Large intestine (tissue), 12 donors: ENCODE measurements at places on chromosomes 16 and 17.

- no peaks in the 10 kb centered on the region for H3K4me1 ChIP-seq
- no peaks in the 10 kb centered on the region for H3K36me3 ChIP-seq
- H3K27me3 ChIP-seq, result no peaks in the 10 kb centered on the region
- H3K27ac ChIP-seq, result no peak overlapping the region
Observed at GRCh38 chr16:77183137-77183536, 7.9 kb upstream of the MON1B start.

DNA sequence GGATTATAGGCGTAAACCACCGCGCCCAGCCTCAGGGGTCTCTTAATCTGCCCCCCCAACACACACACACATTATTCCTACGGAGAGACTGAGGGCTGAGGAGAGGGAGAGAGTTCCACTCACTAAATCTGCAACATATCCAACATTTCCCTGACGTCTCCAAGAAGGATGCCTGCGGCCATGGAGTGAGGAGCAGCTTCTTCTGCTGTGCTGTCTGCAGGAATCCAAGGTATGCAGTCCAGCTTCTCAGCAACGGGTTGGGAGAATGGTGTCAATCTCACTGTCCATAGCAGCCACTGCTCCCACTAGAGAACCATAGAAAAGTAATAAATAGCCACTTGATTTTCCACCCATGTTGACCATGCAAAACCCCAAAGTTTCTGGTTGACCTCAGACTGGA, 5.1 kb upstream of the PLXDC1 start:
- H3K27me3 ChIP-seq, result peaks cover 6% of the 10 kb centered on the region
- no peak overlapping the region for H3K27ac ChIP-seq
- H3K36me3 ChIP-seq, result no peaks in the 10 kb centered on the region
- H3K4me1 ChIP-seq, result peaks cover 5% of the 10 kb centered on the region
- no peak overlapping the region for H3K4me3 ChIP-seq
- no peak for DNase-seq

DNA sequence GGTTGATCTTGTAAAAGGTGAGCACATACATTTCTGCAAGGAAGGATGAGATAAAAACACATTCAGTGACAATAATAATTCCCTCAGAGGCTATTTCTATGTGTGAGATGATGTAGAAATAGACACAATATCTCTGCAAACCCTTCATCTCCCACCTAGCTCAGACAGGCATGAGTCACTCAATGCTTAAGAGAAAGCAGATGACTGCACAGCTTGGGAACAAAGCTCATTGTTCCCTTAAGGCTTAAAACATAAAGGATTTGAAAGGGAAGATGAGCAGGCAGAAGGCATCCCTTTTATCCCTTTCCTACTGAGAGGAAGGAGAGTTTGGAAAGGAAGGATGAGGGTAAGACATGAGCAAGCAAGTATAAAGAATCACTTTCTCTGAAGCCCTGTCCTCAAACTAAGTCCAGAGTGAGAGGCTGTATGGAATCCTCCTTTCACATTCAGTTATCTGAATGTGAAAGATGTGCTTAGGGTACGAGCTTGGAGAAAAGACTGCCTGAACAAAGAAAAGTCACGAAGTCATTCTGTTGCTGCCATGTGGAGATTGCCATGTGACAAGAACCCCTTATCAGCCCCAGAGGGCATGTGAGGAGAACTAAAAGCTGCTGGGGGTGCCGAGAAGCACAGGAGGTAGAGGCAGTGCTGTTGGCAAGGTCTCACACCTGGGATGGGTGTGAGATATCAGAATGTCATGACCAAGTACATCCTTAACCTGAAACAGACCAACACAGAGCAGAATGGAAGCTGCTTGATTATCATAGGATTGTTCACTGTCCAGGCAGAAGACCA, 58.2 kb downstream of the CNTNAP4 start:
- H3K27ac ChIP-seq, result no peak overlapping the region
- DNase-seq, result no peak
- no peak overlapping the region for H3K4me3 ChIP-seq
- H3K4me1 ChIP-seq, result no peaks in the 10 kb centered on the region

- H3K27me3 ChIP-seq, result no peaks in the 10 kb centered on the region
- H3K27ac ChIP-seq, result no peak overlapping the region
- H3K36me3 ChIP-seq, result peaks cover 45% of the 10 kb centered on the region
- H3K4me1 ChIP-seq, result peaks cover 61% of the 10 kb centered on the region
- H3K4me3 ChIP-seq, result no peak overlapping the region
Observed at GRCh38 chr17:82238472-82239201, 9.8 kb downstream of the SLC16A3 start.

- no peak for DNase-seq
- H3K4me3 ChIP-seq, result no peak overlapping the region
- no peaks in the 10 kb centered on the region for H3K27me3 ChIP-seq
- H3K36me3 ChIP-seq, result no peaks in the 10 kb centered on the region
- no peak overlapping the region for H3K27ac ChIP-seq
- peaks cover 13% of the 10 kb centered on the region for H3K4me1 ChIP-seq
Observed at GRCh38 chr17:31811101-31811500, 47.9 kb downstream of the COPRS start.

DNA sequence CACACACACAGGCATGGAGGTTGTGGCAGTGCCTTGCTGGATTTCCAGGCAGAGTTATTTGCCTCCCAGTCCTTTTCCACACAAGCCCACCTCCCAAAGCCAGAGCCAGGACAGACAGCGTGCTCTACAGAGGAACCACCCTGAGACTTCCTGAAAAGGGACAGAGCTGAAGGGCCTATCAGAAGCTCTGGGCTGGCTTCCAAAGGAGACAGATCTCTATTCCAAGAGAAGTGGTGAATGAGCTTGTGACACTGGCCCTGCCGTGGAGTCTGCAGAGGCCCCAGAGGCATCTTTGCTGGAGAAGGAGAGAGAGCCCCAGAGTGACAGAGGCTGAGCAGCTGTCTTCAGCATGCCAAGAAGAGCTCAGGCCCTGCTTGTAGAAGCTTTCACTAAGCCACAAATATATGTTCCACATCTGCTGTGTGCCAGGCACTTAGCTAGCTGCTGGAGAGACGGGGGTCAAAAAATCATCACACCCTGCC, 8.3 kb upstream of the LPCAT2 start:
- peaks cover 36% of the 10 kb centered on the region for H3K36me3 ChIP-seq
- no peak overlapping the region for H3K27ac ChIP-seq
- no peak overlapping the region for H3K4me3 ChIP-seq
- H3K4me1 ChIP-seq, result peaks cover 7% of the 10 kb centered on the region
- H3K27me3 ChIP-seq, result no peaks in the 10 kb centered on the region

DNA sequence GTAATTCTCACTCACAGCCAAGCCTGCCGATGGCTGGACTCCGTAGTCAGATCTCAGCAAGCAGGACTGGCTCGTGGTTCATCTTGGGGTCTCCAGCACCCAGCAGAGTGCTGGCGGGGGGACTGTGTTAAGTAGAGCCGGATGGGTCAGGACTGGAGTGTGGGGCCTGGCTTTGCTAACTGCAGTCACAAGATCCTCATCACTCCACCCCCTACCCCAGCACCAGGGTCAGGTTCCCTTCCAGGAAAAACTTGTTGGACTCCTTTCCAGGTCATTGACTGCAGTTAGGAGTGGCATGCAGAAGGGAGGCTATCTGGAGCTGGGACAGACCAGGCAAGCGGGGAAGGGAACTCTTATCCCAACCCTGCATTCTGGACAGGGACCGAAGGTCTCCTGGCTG, 6.0 kb downstream of the CIITA start:
- H3K4me3 ChIP-seq, result no peak overlapping the region
- peaks cover 20% of the 10 kb centered on the region for H3K4me1 ChIP-seq
- H3K27me3 ChIP-seq, result peaks cover 26% of the 10 kb centered on the region
- DNase-seq, result peak; percentile 88
- H3K36me3 ChIP-seq, result no peaks in the 10 kb centered on the region

GRCh38 chr17:82278786-82279391, 5.4 kb upstream of the CSNK1D start:
- H3K27ac ChIP-seq, result peak overlapping the region; percentile 69
- H3K4me1 ChIP-seq, result peaks cover 23% of the 10 kb centered on the region
- peak; percentile 95 for DNase-seq
- H3K27me3 ChIP-seq, result no peaks in the 10 kb centered on the region
- no peaks in the 10 kb centered on the region for H3K36me3 ChIP-seq

DNA sequence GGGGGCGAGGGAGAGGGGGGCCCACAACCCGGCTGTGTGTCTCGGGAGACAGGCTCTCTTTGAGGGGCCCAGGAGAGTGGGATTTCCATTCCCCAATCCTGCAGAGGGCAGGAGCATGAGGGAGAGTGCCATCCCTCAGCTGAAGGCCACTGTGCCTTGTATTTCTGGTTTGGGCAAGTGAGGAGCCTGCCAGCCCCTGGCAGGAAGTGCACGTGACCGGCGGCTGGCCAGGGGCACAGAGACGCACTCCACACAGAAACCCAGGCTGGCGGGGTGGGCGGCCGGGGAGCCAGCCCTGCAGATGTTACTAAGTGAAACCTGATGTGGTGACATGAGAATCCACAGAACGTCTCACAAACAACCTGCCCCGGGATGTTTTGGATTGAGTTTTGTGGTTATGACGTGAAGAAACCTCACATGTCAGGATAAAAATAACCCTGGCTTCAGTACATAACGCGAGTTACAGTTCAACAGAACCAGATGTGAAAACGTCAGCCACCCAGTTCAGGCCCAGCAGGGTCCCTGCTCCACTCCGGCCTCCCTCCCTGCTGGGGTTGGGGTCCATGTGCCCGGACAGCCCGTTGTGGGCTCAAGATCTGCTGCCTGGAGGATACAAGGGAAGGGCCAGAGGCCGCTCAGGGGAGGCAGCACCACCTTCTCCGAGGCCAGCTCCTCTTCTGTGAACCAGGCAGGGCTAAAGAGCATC, 51.7 kb upstream of the MTSS2 start:
- DNase-seq, result no peak
- H3K4me1 ChIP-seq, result peaks cover 12% of the 10 kb centered on the region
- peak overlapping the region; percentile 59 for H3K27ac ChIP-seq
- no peak overlapping the region for H3K4me3 ChIP-seq
- peaks cover 19% of the 10 kb centered on the region for H3K36me3 ChIP-seq

GRCh38 chr16:82808036-82808435, 181.3 kb downstream of the CDH13 start:
- no peak overlapping the region for H3K4me3 ChIP-seq
- no peaks in the 10 kb centered on the region for H3K4me1 ChIP-seq
- no peaks in the 10 kb centered on the region for H3K36me3 ChIP-seq
- no peak for DNase-seq
- peaks cover 3% of the 10 kb centered on the region for H3K27me3 ChIP-seq

GRCh38 chr17:20721171-20721570, 141.6 kb downstream of the CDRT15L2 start:
- DNase-seq, result no peak
- H3K27ac ChIP-seq, result no peak overlapping the region
- H3K36me3 ChIP-seq, result no peaks in the 10 kb centered on the region
- no peak overlapping the region for H3K4me3 ChIP-seq
- H3K27me3 ChIP-seq, result no peaks in the 10 kb centered on the region

DNA sequence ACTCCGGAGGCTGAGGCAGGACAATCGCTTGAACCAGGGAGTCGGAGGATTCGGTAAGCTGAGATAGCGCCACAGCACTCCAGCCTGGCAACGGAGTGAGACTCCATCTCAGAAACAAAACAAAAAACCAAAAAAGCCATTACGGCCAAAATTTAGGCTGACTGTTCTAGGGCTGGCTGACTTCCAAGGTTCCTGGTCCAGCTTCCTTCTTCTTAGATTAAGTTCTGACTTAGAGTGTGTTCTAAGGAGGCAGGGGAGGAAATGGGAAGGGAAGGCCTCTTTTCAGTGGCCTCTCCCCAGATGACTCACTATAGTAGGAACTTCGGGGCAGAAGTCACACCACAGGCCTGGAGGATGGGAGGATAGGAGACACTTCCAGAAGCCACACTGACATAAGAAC, 27.7 kb upstream of the CLEC18B start:
- H3K36me3 ChIP-seq, result peaks cover 46% of the 10 kb centered on the region
- peak overlapping the region; percentile 85 for H3K27ac ChIP-seq
- DNase-seq, result peak; percentile 67
- H3K27me3 ChIP-seq, result no peaks in the 10 kb centered on the region
- H3K4me3 ChIP-seq, result no peak overlapping the region

- DNase-seq, result peak; percentile 21
- H3K4me3 ChIP-seq, result no peak overlapping the region
Observed at GRCh38 chr16:74623214-74623838, 16.4 kb upstream of the GLG1 start.

DNA sequence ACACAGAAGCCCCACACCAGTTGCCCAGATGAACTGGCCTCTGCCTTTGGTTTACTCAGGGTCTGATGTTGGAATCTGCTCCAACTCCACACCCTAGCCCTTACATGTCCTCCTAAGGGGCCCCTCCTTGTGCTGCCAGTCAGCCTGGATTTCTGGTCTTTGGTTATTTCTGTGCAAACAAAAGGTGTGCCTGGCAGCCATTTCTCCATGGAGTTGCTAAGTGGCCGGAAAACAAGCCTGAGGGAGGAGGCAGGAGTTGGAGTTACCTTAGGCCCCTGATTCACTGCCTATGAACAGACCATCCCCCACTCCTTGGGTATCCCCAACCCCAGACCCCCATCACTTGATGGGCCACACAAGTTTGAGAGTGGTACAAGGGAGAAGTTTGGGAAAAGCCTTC, 4.4 kb upstream of the ALKBH5 start:
- no peak overlapping the region for H3K4me3 ChIP-seq
- no peaks in the 10 kb centered on the region for H3K36me3 ChIP-seq
- no peaks in the 10 kb centered on the region for H3K27me3 ChIP-seq
- no peak overlapping the region for H3K27ac ChIP-seq

GRCh38 chr16:79253100-79253631, 347.4 kb downstream of the MAF start:
- peak overlapping the region; percentile 5 for H3K27ac ChIP-seq
- H3K36me3 ChIP-seq, result no peaks in the 10 kb centered on the region
- H3K4me1 ChIP-seq, result peaks cover 11% of the 10 kb centered on the region
- no peaks in the 10 kb centered on the region for H3K27me3 ChIP-seq
- no peak overlapping the region for H3K4me3 ChIP-seq

GRCh38 chr17:78839235-78839761, 1.3 kb downstream of the USP36 start:
- H3K27ac ChIP-seq, result peak overlapping the region; percentile 94
- peaks cover 35% of the 10 kb centered on the region for H3K36me3 ChIP-seq
- H3K27me3 ChIP-seq, result no peaks in the 10 kb centered on the region
- H3K4me1 ChIP-seq, result peaks cover 19% of the 10 kb centered on the region
- DNase-seq, result no peak

- H3K4me3 ChIP-seq, result no peak overlapping the region
- no peak overlapping the region for H3K27ac ChIP-seq
- H3K27me3 ChIP-seq, result peaks cover 4% of the 10 kb centered on the region
Observed at GRCh38 chr17:73553311-73553710, 90.9 kb downstream of the SDK2 start.

DNA sequence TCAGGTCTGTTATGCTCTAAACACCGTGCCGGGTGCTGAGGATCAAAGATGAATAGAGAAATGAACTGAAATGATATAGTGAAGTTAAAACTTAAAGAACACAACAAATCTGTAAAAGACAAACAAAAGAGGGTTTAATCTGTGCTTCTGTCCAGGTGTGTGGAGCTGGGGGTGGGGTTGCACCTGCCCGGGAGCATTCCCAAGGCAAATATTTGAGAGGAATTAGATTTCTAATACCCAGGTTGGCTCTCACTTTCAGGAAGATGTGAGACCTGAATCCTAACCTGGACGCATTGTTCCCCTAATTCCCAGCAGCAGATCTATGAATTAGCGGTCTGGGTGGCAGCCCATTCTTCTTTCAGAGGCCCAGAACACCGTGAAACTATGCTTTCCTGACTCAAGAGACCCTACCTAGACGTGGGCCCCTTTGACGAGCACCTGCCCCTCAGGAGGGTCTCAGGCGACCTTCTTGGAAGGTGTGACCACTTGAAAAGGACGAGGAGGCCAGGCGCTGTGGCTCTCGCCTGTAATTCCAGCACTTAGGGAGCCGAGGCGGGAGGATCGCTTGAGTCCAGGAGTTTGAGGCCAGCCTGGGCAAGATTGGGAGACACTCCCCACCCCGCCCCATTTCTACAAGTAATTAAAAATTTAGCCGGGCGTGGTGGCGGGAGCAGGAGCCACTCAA, 677 bp upstream of the RANGRF start:
- H3K27me3 ChIP-seq, result no peaks in the 10 kb centered on the region
- H3K4me1 ChIP-seq, result peaks cover 10% of the 10 kb centered on the region
- H3K36me3 ChIP-seq, result no peaks in the 10 kb centered on the region
- DNase-seq, result no peak
- H3K27ac ChIP-seq, result peak overlapping the region; percentile 75
- H3K4me3 ChIP-seq, result peak overlapping the region; percentile 84
